Retinal pigment epithelial cell (primary cell): ENCODE measurements at places on chromosomes 13 and 19.

DNA sequence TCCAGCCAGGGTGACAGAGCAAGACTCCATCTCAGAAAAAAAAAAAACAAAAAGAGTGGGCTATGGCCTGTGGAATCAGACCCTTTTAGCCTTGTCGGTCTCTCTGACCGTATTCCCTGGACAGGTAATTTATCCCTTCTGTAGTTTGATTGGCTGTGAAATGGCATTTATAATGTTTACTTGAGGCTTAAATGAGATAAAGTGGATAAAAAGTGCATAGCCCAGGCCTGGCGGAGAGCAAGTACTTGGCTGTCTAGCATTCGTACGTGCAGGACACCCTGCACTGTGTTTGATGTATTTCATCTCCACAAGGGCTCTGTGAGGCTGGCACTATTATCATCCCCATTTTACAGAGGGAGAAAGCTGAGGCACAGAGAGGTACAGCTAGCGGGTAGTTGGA lies 7.0 kb downstream of the NTN5 start:
- no peak for DNase-seq

GRCh38 chr13:114118511-114119123 lies 13.8 kb downstream of the RASA3 start:
- no peak for DNase-seq

DNA sequence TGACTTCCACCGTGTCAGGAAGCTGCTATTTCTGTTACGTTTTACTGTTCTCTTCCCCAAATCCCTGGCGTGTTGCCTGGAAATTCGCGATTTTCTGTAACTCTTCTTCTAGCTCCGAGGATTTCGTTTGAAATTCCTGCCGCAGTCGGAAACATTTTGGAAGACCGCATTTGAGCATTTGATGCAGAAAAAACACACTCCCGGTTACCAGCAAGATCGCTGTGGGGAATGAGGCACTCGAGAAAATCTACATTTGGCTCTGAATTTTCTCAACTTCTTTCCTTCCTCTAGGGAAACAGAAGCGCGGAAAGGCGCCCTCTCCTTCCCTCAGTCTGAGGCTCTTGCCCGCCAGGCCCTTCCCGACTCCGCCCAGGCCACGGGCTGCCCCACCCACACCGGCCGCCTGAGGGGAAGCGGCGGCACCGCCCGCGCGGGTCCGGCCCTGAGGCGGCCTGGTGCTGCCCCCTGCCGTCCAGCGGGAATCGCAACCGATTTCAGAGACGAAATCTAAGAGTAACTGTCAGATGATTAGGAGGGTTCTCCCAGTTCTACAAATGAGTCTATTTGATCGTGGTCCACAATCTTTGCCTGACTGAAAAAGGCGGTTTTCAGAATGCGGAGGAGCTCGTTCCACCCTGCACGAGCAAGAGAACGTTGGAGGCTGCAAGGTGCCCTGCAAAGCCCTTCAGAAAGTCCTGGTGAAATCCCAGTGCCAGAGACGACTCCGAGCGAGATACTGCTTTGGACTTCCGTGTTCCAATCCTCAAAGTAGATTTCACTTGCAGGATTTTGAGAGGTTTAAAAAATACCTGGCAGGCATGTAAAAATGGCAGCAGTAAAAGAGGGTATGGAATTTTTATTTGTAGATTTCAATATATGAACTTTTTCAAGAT lies 18.4 kb upstream of the TUBGCP3 start:
- no peak for DNase-seq

DNA sequence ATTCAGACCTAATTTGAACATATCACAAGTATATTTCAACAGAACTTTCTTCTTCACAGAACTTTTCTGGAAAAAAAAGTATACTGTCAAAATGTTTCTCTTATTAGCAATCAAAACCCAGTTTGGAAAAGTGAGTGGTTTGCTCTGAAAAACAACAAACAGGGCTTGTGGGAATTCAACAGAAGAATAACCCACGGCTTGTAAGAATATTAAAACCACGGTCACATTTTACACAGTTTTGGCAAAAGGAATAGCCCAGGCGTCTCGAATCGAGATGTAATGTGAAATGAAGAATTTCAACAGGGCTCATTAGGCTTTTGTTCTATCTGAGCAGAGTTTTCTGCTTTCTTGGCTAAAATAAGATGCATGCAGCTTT lies 70.7 kb downstream of the COL4A2 start:
- no peak for DNase-seq

DNA sequence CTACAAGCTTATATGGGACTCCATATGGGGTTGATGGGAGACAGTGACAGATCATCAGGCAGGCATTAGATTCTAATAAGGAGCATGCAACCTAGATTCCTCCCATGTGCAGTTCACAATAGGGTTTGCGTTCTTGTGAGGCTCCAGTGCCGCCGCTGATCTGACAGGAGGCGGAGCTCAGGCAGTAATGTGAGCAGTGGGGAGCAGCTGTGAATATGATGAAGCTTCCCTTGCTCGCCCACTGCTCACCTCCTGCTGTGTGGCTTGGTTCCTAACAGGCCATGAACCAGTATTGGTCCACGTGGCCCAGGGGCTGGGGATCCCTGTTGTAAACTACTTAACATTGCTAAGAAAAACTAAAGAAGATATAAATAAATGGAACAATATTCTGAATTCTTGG lies 378.4 kb downstream of the KCNRG start:
- DNase-seq: no peak

GRCh38 chr13:43687038-43687437 lies 99.7 kb downstream of the ENOX1 start:
- DNase-seq: no peak

DNA sequence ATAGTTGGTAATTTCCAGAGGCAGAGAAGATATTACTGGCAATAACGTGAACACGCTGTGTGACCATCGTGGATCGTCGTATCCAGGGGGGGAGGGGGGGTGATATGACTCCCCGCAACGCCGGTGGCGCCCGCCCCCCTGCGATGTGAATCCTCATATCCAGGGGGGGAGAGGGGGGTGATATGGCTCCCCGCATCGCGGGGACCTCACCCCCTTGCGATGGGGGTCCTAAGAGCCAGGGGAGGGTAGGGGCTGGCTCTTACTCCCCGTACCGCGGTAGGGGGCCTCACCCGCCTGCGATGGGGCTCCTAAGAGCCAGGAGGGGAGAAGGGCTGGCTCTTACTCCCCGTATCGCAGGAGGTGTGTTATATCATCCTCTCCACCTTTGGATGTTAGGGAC lies 31.3 kb upstream of the RGCC start:
- no peak for DNase-seq

DNA sequence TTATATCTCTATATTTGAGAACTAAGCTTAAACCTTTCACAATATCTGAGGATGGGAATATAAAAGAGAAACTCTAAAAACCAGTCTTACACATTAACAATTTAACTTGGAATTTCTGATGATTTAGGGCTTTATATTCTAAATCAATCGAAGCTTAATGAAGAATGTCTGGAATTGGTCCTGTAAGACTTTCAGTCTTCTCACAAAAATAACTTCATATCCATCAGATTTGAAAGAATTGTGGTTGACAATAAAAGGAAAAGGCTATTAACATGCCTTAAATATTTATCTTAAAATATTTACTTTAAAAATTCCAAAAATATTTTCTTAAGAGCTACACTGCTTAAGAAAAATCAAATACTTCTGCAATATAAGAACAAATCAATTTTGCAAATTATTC lies 27.3 kb downstream of the MYCBP2 start:
- no peak for DNase-seq

DNA sequence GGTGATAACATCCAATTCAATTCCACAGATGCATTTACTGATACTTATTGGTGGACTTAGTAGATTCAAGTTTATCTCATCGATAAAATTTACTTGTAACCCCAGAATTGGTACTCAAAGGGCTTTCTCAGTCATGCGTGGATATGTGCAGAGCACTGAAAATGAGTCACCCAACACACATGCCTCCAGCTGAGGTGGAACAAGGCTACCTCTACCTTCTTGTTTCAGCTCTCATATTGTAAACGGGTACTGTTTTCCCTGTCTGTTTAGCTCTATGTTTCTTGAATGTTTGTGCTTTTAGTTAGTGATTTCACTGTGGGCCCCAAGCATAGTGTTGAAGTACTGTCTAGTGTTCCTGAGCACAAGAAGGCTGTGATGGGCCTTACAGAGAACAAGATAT lies 1.5 kb downstream of the LRRC63 start:
- DNase-seq: no peak

- no peak for DNase-seq
Observed at GRCh38 chr19:19356500-19356899, 35.9 kb downstream of the MAU2 start.

DNA sequence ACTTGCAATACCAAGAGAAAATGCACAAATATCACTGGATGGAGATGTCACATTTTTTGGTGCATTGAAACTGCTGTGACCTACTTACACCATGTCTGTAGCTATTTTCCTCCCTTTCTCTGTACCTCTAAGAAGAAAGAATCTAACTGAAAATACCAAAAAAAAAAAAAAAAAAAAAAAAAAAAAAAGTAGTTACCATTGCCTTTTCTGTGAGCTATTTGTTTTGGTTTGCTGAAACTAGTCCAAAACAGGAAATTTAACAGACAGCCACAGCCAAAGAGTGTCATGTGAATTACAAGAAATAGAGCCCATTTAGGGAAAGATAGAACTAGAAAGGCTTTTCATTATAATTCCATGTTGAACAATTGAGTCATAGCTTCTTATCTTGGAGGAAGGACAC lies 37.3 kb downstream of the TNFSF13B start:
- DNase-seq: no peak

DNA sequence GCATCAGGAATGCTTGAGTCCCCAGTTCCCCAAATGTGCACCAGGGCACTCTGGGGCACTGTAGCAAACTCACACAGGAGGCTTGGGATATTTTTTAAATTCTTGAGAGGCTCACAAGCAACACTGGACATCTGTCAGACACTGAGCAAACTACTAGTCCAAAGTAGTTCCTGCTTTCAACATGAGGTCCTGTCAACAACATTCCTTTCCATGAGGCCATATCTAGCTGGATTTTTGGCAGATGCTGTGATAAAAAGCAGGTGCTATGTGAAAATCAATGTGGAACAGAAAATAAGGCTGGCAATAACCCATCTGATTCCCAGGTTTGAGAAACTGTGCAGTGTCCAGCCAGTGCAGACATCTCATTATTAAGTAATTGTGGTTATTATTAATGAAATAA lies 50.5 kb downstream of the STARD13 start:
- no peak for DNase-seq

GRCh38 chr13:84686973-84687372 lies 804.7 kb upstream of the SLITRK1 start:
- DNase-seq: no peak

DNA sequence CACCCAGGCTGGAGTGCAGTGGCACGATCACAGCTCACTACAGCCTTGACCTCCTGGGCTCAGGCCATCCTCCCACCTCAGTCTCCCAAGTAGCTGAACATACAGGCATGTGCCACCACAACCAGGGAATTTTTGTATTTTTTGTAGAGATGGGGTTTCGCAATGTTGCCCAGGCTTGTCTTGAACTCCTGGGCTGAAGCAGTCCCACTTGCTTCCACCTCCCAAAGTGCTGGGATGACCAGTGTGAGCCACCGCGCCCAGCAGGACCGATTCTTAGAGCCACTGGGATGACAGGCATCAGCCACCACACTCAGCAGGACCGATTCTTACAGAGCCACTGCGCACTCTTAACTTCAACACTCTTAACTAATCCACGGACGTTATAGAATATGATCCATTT lies 54.9 kb upstream of the RANBP3 start:
- no peak for DNase-seq

GRCh38 chr19:47093254-47093653 lies 20.3 kb downstream of the ZC3H4 start:
- DNase-seq: no peak

- no peak for DNase-seq
Observed at GRCh38 chr19:10690341-10690781, 10.9 kb upstream of the QTRT1 start.

DNA sequence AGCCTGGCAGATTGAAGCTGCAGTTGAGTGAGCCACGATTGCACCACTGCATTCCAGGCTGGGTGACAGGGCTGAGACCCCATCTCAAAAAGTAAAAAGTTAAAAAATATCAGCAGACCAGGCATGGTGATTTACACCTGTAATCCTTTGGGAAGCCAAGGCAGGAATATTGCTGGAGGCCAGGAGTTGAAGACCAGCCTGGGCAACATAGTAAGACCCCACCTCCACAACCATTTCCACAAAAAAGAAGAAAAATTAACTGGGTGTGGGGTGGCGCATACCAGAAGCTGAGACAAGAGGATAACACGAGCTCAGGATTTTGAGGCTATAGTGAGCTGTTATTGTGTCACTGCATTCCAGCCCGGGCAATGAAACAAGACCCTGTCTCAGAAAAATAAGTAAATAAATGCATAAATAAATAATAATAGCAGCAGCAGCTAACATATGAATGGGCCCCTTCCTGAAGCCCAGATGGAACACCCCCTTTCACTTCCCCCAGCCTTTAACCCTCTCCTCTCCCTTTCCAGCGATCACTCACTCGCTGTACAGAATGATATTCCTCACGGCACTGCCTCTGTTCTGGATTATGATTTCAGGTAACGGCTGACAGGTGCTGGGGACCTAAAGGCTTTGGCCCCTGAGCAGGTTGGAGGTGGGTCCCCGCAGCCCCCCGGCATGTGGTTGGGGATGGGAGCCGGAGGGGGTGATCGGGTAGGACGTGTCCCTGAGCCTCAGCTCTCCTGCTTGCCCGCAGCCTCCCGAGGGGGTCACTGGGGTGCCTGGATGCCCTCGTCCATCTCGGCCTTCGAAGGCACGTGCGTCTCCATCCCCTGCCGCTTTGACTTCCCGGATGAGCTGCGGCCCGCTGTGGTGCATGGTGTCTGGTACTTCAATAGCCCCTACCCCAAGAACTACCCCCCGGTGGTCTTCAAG lies 3.2 kb downstream of the MAG start:
- DNase-seq: no peak

GRCh38 chr13:97359181-97360057 lies 74.5 kb upstream of the RAP2A start:
- DNase-seq: no peak

DNA sequence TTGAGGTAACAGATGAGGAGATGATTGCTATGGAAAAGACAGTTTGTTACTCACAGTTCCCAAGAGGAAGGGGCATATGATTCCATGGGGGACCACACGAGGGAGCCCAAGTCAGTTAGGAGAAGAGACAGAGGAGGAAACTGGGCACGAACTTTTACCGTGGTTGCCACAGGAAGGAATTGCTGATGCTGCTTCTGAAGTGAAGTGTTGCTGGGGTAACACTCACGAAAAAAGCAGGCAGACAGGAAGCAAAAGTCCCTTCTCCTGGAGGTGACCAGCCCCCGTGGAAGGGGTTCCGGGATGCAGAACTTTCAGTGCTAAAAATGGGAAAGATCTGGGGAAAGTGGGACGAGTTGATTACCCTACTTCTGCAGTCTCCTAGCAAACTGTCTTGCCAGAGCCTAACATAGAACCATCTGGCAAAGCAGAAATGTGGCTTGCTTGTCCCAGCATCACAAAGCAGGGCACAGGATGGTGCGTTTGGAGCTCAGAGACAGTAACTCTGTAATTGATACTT lies 35.4 kb upstream of the MAP3K10 start:
- no peak for DNase-seq

GRCh38 chr13:76020421-76020955 lies 384.4 kb downstream of the LMO7 start:
- no peak for DNase-seq

DNA sequence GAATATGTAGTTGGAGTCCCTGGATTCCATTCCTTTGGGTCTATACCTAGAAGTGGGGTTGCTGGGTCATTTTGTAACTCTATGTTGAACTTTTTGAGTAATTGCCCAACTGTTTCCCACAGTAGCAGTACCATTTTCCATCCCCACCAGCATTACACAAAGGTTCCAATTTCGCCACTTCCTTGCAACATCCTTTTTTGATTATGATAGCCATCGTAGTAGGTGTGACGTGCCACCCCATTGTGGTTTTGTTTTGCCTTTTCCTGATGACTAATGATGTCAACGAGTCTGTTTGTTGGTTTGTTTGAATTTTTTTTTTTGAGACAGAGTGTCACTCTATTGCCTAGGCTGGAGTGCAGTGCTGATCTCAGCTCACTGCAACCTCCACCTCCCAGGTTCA lies 3.3 kb upstream of the PEX11G start:
- DNase-seq: no peak
